CD4-positive, alpha-beta T cell treated with Interleukin-21 for 1 hour (primary cell): ENCODE measurements at places on chromosomes 13 and 19.

DNA sequence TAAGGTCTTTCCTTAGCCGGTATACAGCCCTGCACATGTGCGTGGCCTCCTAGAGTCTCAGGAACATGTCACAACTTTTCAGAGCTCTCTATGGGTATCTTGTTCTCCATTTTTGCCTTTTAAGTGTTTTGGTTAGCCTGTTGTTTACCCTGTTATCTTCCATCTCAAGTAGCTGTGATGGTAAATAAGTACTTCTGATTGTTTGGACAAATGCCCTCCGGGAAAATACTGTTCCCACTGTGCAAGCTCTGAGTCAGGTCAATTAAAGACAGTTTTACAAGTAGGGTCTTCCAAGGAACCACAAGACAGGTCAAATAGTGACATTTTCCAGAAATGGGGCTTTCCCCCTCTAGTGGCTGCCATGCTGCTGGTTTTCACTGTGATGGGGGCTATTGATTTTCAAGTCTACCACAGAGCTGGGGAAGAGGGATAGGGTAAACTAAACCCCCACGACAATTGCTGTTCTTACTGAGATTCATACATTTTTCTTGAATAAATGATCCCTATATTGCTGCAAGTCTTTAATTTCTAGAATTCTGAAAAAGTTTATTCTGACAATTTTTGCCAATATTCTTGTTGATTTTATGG is 109.5 kb downstream of the TM9SF2 start:
- no peak for DNase-seq

DNA sequence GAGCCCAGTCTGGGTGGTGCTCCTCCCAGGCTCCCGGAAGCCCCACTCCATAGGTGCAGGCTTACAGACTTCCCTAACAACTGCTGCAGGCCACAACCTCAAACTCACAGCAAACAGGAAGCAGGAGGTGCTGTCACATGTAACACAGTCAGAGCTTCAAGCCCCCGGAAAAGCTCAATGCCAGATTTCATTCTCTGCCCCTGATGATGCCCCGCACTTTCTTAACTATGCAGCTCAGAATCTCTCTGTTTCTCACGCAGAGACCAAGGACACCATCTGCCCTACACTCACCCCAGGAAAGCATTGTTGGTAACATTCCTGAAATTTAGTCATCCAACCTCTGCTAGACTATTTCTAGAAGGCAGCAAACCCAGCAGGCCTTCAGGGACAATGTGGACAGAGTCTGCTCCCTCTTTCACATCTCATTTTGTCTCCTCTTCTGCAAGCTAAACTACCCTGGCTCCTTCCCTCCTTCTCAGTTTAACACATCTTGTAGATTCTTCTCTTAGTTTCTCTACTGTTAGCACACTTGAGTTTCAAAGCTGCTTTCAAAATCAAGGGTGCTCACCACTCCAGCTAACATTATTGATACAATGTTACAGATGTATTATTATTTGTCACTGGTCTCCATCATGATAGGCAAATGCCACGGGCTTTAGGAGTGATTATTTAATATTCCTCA is 162.5 kb downstream of the KCTD12 start:
- peak; percentile 5 for DNase-seq

GRCh38 chr19:57473646-57474045 is 3.7 kb downstream of the ZNF772 start:
- DNase-seq = no peak

- DNase-seq = no peak
Observed at GRCh38 chr13:63208826-63209225, 1793.2 kb upstream of the PCDH20 start.

- no peak for DNase-seq
Observed at GRCh38 chr13:33217256-33217655, 68.3 kb downstream of the STARD13 start.

DNA sequence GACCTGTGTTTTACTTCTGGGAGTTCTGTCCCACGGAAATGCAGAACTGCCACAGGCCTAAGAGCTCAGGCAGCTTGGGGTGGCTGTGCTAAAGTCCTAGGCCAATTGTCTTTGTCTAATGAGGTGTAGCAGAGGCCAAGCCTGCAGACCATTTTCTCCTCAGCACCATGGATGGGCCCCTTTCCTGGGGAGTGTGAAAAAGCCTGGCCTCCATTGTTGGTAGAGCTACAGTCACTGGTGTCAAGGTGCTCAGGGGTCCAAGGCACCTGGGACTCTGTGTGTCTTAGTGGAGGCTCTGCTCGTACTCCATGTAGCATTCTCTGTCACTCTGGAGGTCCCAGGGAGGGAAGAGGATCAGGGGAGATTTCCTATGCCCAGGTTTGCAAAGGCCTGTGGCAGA is 329.6 kb downstream of the SLITRK5 start:
- DNase-seq = no peak

- no peak for DNase-seq
Observed at GRCh38 chr13:53043398-53043797, 14.8 kb downstream of the OLFM4 start.

- DNase-seq = no peak
Observed at GRCh38 chr13:44337581-44337980, 36.0 kb upstream of the SERP2 start.

- no peak for DNase-seq
Observed at GRCh38 chr13:94233401-94233800, 246.1 kb downstream of the DCT start.

- DNase-seq = no peak
Observed at GRCh38 chr13:39783051-39783450, 127.6 kb downstream of the COG6 start.

GRCh38 chr13:63408331-63409189 is 1992.9 kb upstream of the PCDH20 start:
- no peak for DNase-seq

GRCh38 chr13:78239714-78240113 is 321.1 kb upstream of the EDNRB start:
- DNase-seq = no peak

DNA sequence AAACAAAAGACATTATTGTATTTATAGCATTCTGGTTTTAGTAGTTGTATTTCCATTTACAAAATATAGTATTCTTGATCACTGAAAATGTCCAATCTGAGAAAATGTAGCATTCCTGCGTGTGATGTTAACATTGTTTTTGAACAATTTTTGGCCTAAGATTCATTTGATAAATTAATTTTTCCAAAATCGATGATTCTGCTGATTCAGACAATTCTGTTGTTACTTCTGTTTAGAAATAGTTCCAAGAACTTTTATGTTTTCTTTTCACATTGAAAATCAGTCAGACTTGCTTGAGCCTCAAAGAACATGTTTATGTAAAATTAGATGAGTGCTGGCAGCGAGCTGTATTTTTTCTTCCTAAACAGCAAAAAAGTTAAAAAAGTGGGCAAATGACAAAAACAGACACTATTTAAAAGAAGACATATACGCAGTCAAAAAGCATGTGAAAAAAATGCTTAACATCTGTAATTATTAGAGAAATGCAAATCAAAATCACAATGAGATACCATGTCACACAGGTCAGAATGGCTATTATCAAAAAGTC is 804.5 kb upstream of the MIR17HG start:
- DNase-seq = no peak

DNA sequence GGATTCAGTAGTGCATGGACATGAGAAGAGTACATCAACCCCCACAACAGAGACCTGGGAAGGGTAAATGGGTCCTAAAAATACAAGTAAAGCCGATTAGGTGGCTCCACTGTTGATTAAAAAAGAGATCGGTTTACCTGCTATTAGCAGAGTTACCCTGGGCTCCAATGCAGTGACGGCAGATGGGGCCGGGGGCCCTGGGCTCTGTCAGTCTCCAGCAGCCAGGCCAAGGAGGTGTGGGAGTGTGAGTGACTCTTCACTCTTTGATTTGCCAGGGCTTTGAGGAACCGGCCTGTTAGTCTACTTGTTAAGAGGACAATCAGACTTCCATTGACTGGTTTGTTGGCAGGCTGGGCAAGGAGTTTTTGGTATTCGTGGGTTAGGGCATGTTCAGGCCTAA is 1368.7 kb downstream of the UQCRFS1 start:
- DNase-seq = no peak

GRCh38 chr13:50353651-50354415 is 338.6 kb downstream of the KCNRG start:
- DNase-seq = no peak

DNA sequence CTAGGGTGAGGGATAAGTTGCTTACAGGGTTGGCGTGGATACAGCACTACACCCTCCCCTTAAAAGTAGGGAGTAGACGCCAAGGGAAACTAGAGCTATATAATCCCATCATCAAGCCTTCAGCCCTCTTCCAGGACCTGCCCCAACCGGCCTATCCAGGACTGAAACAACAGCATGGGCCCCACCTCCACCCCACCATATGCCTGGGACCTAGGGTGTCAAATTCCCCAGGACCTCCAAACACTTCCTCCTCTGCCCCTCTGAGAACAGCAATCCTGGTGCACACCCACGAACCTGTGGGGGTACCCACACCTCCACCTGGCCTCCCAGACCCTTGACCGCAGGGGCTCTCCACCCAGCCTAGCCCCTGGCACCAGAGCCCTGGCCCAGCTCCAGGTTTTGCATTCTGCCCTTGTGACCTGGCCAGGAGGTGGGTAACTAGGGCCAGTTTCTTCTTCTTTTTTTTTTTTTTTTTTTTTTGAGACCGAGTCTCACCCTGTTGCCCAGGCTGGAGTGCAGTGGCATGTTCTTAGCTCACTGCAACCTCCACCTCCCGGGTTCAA is 1.4 kb upstream of the CYP2F1 start:
- no peak for DNase-seq

DNA sequence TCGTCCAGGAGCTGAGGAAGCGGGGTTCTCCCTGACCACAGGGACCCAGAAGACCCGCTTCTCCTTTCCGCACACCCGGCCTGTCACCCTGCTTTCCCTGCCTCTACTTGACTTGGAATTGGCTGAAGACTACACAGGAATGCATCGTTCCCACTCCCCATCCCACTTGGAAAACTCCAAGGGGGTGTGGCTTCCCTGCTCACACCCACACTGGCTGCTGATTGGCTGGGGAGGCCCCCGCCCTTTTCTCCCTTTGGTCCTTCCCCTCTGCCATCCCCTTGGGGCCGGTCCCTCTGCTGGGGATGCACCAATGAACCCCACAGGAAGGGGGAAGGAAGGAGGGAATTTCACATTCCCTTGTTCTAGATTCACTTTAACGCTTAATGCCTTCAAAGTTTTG is 18.9 kb downstream of the VASP start:
- no peak for DNase-seq

- DNase-seq = peak; percentile 37
Observed at GRCh38 chr13:48235341-48236135, 2.5 kb downstream of the ITM2B start.

GRCh38 chr13:20798027-20798426 is 24.3 kb upstream of the EEF1AKMT1 start:
- no peak for DNase-seq

GRCh38 chr13:78085434-78086225 is 167.0 kb upstream of the EDNRB start:
- DNase-seq = no peak

DNA sequence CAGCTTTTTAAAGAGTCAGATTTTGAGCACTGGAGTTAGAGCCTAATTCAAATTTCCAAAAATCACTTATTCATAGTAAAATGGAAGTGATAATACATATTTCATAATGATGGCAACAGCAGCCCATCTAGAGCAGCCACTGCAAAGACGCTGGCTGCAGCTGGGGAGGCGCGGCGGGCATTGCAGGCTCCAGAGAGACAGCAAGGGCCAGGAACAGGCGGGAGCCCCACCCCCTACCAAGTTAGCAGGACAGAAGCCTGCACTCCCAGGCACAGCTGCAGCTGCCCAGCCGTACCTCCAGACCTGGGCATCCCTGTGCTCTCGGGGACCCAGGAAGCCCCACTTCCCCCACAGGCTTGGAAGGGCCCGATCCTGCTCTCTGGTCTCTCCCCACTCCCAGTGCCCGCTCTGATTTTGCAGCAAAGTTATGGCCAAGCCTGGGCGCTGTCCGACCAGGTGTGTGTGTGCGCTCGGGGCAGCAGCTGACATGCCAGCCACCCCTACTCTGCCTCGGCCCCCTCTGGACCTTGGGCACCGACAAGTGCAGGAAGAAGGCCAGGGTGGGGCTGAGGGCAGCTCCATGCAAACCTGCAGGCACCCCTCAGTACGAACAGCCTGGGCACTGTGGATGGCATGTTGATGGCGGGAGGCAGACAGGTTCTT is 84.8 kb downstream of the SERP2 start:
- DNase-seq = no peak

- DNase-seq = peak; percentile 26
Observed at GRCh38 chr19:13872695-13873389, 4.1 kb upstream of the NANOS3 start.

GRCh38 chr13:75770592-75771011 is 134.5 kb downstream of the LMO7 start:
- DNase-seq = no peak

DNA sequence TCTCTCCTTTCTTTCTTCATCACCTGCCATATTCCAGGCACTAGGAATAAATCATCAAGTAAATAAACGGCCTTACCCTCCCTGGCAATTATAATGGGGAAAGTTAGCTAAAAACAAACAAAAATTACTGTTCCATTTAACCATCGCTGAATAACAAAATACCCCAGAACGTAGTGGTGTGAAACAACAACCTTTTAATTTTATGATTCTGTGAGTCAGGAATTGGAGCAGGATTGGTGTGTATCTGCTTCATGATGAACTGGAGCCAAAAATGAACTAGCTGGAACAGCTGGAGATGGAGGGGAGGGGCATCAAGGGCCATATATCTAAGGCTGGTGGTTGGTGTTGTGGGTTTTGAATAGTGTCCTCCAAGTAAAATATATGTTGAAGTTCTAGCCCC is 3.7 kb upstream of the CADM4 start:
- DNase-seq = no peak

GRCh38 chr13:46605825-46606554 is 53.0 kb downstream of the LRCH1 start:
- DNase-seq = no peak

DNA sequence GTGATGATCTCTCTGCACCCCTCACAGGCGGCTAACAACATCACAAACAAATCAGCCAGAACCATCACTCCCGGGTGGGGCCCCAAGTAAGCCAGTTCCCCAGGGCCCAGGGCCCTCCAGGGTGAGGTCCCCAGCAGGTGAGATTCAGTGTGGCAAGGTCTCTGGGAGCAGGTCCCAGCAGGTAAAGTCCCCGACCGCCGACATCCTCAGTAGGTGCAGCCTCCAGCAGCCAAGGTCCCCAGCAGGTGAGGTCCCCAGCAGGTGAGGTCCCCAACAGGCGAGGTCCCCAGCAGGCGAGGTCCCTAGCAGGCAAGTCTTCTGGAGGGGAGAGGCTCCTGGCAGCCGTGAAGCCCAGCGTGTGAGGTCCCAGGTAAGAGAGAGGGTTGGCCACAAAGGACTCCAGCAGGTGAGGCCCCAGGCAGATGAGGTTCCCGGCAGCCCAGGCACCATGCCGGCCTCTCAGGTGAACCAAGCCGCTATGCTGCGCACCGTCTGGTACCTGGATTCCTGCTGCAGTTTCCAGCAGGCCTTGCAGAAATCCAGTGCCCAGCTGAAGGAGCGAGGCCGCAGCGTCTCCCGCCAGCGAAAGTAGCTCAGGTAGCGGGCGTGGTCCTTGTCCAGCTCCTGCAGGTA is 3.9 kb upstream of the FUT6 start:
- DNase-seq = no peak

GRCh38 chr19:12289790-12290065 is 5.0 kb downstream of the ZNF44 start:
- no peak for DNase-seq

GRCh38 chr19:18208098-18208951 is 4.5 kb upstream of the RAB3A start:
- peak; percentile 48 for DNase-seq

- DNase-seq = no peak
Observed at GRCh38 chr19:44879309-44880065, 11.6 kb upstream of the TOMM40 start.
